ENCODE measurements at places on chromosomes 12 and 14.

DNA sequence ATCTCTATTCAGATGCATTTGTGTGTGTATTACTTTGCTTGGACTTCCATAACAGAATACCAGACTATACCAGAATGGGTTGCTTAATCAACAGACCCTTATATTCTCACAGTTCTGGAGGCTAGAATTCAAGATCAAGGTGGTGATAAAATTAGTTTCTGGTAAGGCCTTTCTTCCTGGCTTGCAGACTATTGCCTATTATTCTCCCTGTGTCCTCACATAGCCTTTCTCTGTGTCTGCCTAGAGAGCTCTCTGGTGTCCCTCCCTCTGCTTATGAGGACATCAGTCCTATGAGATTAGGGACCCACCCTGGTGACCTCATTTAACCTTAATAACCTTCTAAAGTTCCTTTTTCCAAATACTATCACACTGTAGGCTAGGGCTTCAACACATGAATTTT, 106.0 kb downstream of the FAR2 start:
- DNase-seq, result no peak

DNA sequence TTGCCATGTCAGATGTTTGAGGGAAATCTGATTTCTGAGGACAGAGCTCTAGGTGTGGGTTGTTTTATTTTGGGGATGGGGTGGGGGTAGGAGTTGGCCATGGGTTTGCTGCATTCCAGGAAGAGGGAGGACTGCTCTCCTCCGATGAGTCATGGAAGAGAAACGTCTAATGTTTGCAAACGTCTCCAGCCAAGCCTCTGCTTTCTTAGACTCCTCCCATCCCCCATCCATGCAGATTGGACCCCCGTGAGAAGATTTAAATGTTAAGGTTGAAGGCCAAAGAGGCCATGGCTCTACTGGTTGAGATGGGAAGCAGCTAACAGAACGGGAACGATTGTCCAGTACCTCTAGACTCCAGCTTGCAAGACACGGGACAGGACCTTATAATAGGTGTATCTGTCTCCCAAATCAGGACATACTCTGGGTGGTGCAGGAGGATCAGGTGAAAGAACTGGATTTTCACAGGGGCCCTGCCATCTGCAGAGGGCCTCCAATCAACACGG, 11.4 kb upstream of the ATP2A2 start:
- DNase-seq, result no peak

- DNase-seq, result no peak
Observed at GRCh38 chr12:46825591-46826414, at the start of gene SLC38A4. Gene SLC38A4, minus strand, starts transcription at chr12:46825997. Its CDS starts 32,926 bp downstream, at chr12:46793071.

GRCh38 chr14:76977793-76978720, 50.5 kb downstream of the IRF2BPL start:
- DNase-seq, result peak; percentile 30

GRCh38 chr12:3998968-3999792, 126.0 kb upstream of the PARP11 start:
- no peak for DNase-seq

DNA sequence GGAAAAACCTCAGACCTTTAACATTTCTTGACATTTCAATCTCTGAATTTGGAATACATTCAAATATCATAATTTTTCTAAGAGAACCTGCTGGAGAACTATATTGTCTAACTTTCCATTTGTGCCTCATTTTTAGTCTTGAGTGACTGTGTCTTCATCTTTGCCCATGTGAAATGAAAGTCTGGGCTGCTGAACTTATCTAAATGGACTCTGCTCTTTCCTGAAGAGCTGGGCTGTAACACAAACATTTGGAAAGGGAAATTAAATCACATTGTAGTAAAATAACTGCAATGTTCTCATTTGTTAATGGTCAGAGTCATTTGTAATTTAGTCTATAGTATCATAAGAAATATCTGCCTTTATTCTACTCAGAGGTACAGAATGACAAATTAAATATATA, 373.1 kb downstream of the LRIG3 start:
- no peak for DNase-seq

DNA sequence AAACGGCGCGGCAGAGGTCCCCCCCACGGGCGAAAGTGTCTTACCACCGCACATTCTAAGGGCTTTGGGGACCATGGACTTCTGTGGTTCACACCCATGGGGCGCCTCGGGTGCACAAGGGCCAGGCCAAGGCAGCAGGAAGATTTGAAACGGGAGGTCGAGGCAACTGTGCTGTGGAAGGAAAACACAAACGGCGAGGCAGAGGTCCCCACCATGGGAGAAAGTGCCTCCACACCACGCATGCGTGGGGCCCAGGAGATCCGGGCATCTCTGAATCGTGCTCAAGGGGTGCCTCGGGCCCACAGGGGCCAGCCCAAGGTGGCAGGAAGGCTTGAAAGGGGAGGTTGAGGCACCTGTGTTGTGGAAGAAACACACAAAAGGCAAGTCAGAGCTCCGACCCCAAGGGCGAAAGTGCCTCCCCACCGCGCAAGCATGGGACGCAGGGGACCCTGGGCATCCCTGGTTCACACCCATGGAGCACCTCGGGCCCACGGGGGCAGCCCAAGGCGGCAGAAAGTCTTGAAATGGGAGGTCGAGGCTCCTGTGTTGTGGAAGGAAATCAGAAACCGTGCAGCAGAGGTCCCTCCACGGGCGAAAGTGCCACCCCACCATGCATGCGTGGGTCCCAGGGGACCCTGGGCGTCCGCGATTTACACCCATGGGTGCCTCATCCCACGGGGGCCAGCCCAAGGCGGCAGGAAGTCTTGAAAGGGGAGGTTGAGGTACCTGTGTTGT, 371.0 kb downstream of the ALG10 start:
- DNase-seq, result no peak

- DNase-seq, result no peak
Observed at GRCh38 chr14:42141328-42141727, 534.7 kb downstream of the LRFN5 start.

DNA sequence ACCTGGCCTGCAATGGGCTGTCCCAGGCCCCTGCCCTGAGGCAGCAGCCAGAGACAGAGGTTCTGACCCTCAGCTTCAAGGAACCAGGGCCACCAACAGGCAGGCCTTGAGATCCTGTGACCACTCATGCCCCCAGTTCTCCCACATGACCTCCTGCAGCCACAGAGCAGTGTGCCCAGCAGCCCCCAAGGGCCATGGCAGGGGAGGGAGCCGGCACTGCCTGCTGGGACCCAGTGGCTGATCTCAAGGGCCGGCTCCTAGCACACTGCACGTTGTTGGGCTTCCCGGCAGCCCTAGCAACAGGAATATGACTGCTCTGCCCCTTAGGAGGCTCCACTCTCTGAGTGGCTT, 14.8 kb downstream of the DEGS2 start:
- no peak for DNase-seq

- DNase-seq, result no peak
Observed at GRCh38 chr14:68015356-68016254, 196.0 kb downstream of the RAD51B start.

DNA sequence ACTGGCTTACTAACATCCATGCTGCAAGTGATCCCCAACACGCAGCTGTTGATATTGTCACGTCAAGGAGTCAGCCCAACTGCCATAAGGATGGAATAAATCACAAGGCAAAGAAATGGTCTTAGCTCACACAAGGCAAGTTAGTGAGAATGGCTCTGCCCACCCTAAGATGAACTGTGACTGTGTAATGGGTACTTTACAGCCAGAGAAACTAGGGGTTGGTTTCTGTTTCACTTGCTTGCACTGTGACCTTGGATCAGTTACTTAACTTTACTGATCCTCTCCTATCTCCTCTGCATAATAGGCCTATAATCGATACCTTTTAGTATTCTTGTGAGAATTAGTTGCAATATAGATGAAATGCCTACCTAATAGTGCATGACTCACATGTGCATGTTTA, 52.2 kb upstream of the ANO2 start:
- DNase-seq, result no peak

DNA sequence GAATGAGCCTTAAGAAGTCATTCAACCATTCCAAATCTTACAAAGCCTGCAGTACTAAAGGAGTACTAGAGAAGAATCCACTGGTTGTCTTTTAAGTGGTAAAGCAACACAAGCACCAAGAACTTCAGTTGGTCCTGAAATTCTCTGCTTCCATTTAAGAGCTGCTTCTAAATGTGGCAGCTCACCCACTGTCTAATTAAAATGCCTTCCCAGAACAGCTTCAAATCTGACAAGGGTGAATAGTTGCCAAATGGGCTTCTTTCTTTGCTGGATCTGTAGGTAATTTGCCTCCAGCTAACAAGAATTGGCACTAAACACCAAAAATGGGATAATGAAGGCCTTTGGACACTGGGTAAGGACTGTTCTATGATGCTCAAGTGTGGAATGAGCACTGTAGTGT, 72.2 kb upstream of the NAP1L1 start:
- no peak for DNase-seq

DNA sequence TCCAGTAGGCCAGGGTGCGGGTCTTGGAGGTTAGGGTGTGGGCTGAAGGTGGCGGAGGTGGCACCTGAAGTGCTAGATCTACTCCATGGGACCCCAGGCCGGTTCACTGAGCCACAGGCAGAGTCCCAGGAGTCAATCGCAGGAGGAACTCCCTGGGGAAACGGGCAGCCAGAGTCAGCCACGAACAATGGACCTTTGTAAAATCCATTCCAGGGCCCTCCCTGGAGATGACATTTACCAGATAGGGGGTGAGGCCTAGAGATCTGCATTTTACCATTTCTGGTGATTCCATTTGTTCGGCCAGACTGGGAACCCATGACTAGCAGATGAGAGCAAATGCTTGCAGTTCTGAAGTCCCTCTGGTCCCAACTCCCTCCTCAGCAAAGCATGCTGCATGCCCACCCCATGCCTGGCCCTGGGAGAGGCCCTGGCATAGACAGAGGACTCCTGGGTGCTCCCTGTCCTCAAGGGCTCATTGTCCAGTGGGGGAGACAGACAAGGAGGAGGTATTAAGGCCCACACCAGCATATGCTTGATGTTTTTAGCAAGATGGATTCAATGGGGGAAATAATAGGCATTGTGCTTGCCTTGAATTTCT, 115.5 kb downstream of the EML1 start:
- DNase-seq, result no peak

GRCh38 chr12:49800421-49801140, 27.6 kb downstream of the NCKAP5L start:
- DNase-seq, result no peak

GRCh38 chr12:69719336-69720316, 19.0 kb upstream of the RAB3IP start:
- DNase-seq, result no peak

DNA sequence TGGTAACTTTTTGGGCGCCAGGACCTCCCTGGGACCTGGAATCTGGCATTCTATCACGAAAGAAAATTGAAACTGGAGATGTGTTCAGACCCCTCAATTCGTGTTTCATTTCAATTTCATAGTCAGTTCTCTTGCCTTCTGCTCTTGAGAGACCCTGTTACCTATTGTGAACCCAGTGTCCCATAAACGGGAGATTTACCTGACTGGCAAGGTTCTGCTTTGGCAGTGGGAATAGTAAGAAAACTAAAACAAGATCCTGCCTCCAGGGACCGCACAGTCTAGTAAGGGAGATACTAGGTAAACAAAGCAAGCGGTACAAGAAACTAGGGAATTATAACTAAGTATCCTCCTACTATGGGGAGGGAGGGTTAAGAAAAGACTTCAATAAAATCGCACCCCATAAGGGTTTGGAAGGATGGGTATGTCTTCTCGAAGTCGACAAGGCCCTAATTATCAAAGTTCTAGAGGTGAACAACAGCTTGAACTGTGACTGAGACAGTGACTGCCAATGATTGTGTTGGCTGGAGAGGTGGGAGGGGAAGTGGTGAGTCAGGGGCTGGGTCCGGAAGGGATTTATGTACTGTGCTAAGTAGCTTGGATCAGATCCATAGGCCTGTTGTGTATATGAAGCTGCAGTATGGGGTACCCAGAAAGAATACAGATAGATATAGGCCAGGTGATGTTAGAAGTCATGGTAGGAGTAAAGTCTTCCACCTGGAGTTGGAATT, 754 bp downstream of the ACSS3 start:
- DNase-seq, result no peak

DNA sequence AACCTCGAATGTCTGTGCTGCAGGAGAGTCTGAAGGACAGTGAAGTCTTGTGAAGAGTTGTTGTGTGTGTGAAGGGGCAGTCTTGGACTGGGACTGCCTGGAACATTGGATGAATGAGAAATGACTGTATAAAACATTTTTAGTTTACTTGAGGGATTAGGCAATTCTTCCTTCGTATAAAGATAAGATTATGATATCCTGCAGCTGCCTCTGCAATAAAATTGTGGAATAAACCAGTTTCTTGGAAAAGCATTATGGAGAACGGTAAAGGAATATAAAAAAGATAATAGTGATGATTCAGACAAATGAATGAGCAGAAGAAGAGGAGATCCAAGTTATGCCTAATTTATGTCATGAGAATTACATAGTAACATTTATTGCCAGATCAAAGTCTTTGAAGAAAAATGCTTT, 30.9 kb upstream of the LUM start:
- DNase-seq, result no peak

DNA sequence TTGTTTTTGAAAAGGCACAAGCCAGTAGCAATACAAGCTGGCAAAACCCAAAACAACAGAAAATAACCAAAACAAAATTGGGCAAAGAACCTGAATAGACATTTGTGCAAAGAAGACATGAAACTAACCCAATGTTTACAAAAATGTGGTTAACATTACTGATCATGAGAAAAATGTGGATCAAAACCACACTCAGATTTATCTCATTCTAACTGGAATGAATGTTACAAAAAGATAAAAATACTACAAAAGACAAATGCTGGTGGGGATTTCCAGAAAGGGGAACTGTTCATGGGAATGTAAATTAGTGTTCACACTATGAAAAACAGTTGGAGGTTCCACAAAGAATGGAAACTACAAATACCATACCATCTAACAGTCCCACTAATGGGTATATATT, 26.6 kb downstream of the ASCL4 start:
- DNase-seq, result no peak

GRCh38 chr12:96094201-96094600, 58.8 kb upstream of the LTA4H start:
- DNase-seq, result no peak

GRCh38 chr12:64522807-64523206, 70.9 kb downstream of the TBK1 start:
- no peak for DNase-seq

DNA sequence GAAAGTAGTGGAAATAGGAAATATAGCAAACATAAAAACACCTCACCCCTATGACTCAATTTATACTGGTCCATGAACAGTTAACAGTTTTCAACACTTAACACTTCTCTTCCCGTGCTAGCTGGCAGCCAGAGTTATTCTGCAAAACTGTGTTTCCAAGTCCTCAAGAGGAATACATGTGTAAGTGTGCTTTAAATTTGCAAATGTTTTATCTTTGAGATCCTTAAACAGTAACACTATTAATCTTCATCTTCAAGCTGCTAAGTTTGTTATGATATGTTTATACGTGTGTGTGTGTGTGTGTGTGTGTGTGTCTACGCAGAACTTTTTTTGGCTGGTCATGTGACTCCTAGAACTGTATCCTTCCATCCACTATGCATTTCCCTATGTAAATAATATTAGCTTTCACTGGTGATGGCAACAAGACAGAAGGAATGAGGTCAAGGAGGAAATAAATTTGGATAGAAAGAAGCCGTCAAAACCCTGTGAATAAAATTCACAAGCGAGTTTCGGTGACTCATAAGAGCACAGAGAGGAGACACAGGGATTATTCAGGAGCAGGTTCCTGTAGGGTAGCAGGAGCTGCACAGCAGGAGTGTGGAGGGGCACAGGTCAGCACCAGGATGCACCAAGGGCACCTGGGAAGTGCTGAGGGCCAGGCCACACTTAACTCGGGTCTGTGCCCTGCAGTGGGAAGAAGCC, 105.9 kb upstream of the ETV6 start:
- no peak for DNase-seq

- no peak for DNase-seq
Observed at GRCh38 chr14:65937079-65937959, 524.8 kb downstream of the FUT8 start.

All from stimulated activated CD8-positive, alpha-beta memory T cell treated with anti-CD3 and anti-CD28 coated beads, Interleukin-4, amount 100 ng/mL, for 1 hour (primary cell).